ENCODE measurements at places on chromosomes 3 and 15.
A peak's percentile ranks its signal among the peaks of the same experiment; 100 is the strongest.

DNA sequence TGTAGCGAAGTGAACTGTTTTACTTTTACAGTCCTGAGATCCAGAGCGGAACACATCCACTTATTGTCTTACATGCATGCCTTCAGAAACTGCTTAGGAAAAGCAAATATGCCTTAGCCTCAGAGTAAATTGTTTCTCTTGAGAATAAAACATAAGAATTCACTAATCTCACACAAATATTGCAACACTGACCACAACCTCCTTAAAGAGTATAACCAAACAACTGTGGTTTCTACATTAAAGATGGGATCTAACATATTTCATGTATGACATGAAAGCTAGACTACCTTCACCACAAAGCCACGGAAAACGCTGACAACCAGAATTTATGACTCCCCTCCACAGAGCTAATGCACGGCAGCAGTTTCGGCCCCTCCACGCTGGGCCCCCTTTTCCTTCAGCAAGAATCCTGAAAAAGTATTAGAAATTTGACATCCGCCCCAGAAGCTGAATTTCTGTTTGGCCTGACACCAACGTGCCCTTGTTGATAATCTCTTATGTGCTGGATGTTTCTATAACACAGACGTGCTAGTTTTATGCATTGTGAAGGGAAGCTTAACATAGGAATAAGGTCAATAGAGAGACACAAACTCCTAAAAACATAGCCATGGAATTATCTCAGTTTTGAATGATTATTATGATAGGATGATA is 84.6 kb downstream of the GREM1 start:
- DNase-seq: no peak

DNA sequence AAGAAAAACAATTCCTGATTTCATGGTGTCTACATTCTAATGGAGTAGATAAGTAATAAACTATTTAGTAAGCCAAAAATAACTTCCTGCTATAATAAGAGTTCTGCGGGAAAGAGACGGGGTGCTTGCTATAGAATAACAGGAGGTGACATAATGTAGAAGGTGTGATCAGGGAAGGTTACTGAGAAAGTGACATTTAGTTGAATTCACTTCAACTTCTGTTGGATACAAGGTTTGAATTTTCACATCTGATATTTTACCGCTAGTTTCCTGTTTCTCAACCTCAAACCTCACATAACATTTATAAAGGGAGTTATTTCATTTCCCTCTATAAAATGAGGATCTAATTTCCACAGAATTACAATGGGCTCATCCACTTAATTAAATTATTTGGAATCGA is 102.3 kb upstream of the GBE1 start:
- no peak for DNase-seq

DNA sequence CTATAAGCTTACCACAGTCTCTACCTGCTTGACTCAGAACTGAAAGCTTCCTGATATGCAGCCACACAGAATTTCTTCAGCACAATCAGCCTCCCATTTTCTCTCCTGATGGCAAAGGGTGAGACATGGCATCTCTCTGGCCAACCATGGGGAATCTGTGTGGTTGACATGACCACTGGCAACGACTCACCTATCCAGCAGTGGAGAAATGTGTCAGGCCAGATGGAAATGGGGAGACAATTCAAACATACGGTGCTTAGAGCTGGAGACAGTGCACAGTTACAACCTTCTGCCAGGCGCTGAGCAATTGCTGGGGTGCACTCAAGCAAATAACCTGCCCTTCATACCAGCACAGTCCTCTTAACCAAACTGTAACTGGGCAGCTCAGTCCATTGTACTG is 3.6 kb downstream of the ZNF385D start:
- no peak for DNase-seq

- DNase-seq: no peak
Measured at GRCh38 chr15:57401546-57401945, 25.2 kb downstream of the CGNL1 start.

DNA sequence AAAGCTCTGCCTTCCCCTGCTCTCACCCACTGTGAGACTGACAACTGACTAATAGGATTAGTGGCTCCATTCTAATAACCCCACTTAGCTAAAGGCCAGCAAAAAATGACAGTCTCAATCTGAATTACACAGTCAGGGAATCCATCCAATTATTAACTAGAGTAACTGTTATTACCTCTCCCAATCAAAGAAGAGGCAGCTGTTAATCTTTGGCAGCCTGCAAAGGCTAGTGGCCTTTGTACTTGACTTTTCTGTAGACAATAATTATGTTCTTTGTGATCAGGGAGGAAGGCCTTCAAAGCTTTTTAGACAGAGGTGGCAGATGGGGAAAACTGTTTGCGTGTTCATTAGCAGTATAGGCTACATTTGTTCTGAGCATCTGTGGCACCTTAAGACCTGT is 177.7 kb downstream of the ISL2 start:
- DNase-seq: no peak

DNA sequence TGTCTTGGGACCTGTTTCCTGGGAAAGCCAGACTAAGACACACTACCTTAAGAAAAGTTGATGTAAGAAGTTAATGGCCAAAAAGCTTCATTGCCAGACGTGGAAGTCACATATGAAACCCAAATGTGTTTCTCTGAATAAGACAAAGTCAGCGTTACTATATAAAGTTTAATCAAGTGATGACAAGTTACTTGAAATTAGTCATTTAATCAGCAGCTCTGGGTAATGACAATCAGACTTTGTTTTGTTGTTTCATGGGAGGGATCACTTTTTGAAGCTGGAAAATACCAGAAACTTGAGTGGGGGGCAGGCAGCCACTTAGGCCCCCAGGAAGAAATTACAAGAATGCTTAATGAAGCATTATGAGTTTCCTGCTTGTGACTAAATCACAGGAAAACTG is 218.6 kb downstream of the PTPRG start:
- no peak for DNase-seq

- DNase-seq: no peak
Measured at GRCh38 chr3:110236976-110237610, 834.5 kb upstream of the NECTIN3 start.

GRCh38 chr3:138946663-138947494 is at the start of the genes FOXL2 and FOXL2NB:
Gene FOXL2, minus strand, starts transcription at chr3:138947137. Its CDS starts 415 bp downstream, at chr3:138946722.
Gene FOXL2NB, plus strand, starts transcription at chr3:138947217. Its CDS starts 148 bp downstream, at chr3:138947365.
- DNase-seq: no peak

GRCh38 chr3:170852324-170852723 is 17.7 kb downstream of the RPL22L1 start:
- no peak for DNase-seq

GRCh38 chr15:68401496-68402431 is 30.2 kb downstream of the ITGA11 start:
- DNase-seq: no peak

DNA sequence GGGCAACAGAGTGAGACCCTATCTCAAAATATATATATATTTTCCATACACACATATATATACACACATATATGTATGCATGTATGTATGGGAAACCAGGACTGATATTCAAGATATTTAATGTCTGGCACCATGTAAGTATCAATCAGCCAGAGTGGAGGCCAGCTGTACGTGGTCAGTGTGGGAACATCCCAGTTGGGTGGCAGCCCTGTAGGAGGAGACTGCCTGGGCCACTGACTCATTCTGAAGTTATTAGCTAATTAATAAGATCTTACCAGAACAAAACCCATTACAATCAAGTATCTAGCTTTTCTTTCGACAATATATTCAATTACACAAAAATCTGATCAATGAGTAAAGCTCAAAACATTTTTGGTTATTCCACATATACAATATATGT is 85.1 kb upstream of the OCA2 start:
- no peak for DNase-seq

DNA sequence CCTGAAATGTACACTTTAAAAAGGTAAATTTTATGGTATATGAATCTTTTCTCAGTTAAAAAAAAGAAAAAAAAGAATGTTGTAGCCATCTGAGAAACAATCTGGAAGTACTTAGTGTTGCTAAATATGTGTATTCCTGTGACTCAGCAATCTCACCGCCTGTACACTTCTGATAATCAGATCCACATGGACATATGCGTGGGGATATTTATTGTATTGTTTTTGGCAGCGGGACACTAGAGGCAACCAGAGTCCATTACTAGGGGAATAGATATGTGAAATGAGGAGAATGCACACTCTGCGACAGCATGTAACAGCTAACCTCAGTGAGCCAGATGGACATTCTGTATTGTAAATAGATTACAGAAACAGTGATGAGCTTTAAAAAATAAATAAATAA is 65.4 kb downstream of the AQP9 start:
- no peak for DNase-seq

- no peak for DNase-seq
Measured at GRCh38 chr3:67000009-67000408, 1.9 kb downstream of the KBTBD8 start.

DNA sequence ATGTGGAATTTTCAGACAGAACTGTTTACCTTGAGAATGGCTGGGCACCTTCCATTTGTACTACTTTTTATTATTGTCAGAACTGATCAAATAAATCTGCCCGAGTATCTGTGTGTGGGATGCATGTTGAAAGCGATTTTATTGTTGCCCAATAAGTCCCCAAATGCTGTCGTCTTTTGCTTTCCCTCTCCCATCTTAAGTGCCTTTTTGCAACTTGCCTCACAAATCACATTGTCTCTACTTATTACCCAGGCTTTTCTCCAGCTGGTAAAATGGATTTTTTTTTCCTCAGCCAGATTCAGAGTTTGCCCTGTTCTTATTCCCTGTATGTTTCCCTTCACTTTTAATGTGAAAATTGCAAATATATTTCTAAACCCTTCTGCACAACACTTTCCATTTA is 163.1 kb downstream of the CNTN4 start:
- no peak for DNase-seq

GRCh38 chr15:86762874-86763273 is 683.2 kb downstream of the AGBL1 start:
- DNase-seq: no peak

GRCh38 chr3:79027593-79027992 is 740.2 kb downstream of the ROBO1 start:
- no peak for DNase-seq

- DNase-seq: no peak
Measured at GRCh38 chr3:37970802-37971201, 19.8 kb upstream of the VILL start.

DNA sequence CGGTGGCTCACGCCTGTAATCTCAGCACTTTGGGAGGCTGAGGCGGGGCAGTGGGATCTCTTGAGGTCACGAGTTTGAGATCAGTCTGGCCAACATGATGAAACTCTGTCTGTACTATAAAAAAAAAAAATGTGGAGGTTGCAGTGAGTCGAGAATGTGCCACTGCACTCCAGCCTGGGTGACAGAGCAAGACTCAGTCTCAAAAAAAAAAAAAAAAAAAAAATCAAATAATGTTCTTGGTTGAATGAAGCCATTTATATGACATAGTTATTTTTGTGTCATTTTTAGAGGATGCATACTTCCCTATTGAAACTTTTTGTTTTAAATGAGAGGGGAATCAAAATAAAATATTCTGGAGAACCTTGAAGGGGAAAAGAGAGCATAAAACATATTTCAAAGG is 3.1 kb downstream of the HMCES start:
- DNase-seq: no peak

DNA sequence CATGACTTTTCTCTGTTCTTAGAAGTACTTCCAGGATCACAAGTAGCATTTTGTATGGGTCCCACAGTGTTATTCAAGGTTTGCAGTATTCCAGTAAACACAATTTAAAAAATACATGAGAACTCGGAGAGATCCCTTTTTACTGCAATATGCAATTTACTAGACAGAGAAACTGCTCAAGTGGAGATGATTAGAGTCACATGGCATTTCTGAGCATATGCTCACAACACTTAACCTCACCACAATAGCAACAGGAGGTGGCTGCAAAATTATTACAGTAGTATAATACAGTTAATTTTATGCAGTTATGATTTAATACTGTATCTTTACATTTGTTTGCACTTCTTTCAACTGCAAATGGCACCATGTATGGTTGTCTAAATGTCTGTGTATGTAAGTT is 87.5 kb downstream of the PIK3CB start:
- DNase-seq: no peak

DNA sequence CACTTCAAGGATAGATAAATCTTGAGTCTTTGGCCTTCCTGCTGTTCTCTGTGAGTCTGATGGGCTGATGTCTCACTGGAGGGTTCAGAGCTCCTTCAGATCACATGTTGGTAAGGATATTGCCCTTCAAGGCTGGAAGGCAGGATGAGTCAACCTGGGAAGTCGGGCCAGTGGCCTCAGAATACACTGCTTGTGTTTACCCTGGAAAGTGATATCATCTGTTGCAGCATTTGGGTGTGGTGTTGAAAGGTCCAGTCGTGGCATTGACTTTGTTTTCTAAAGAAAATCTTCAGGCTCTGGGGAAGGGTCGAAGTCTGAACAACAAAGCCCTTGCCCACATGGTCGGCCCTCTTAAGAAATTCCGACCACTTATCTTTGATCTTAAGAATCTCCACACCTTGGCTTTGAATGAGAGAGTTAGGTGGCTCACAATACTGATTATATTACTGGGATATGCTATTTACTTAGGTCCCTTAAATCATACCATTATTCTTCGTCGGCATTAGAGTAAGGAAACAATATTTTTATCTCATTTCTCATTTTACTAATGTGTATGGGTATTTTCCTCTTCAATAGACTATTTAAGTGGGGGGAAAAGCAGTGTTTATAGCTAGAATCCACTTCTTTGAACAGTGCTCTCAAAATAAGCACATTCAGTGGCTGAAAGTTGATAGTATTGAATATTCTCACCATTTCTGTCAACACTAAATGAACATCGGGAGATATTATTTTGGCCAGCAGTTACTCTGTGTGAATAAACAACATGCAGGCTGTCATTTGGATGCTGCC is 303.9 kb upstream of the RASGRP1 start:
- DNase-seq: no peak

DNA sequence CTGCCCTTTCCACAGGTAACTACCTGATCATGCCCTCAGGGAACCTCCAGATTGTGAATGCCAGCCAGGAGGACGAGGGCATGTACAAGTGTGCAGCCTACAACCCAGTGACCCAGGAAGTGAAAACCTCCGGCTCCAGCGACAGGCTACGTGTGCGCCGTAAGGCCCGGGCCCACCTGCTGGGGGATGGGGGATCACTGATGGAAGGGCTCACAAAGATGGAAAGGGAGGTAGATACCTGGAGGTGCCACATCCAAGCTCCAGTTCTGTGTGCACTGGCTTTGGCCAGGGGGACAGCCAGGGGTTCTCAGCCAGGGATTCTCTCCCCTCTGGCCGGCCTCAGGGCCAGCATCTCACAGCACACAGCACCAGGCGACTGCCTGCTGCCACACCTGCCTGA is 59.4 kb downstream of the BOC start:
- no peak for DNase-seq

- DNase-seq: no peak
Measured at GRCh38 chr3:98887684-98888083, 13.8 kb downstream of the DCBLD2 start.

- peak; percentile 14 for DNase-seq
Measured at GRCh38 chr15:74906067-74906449, 593 bp downstream of the FAM219B start.

- peak; percentile 42 for DNase-seq
Measured at GRCh38 chr15:64634027-64634426, 141.4 kb downstream of the RBPMS2 start.

- DNase-seq: no peak
Measured at GRCh38 chr15:100158356-100158755, 183.4 kb downstream of the ADAMTS17 start.

GRCh38 chr3:16448639-16449070 is 64.8 kb downstream of the RFTN1 start:
- DNase-seq: no peak

GRCh38 chr3:72271216-72271615 is 486.3 kb upstream of the PROK2 start:
- no peak for DNase-seq

- DNase-seq: no peak
Measured at GRCh38 chr3:188869628-188870027, 302.1 kb upstream of the TPRG1 start.

GRCh38 chr15:94300612-94301011 is 69.3 kb downstream of the MCTP2 start:
- DNase-seq: no peak

GRCh38 chr3:46301122-46301835 is 52.6 kb upstream of the CCR2 start:
- no peak for DNase-seq
